Sciatic nerve (tissue), 2 donors: ENCODE measurements at places on chromosomes 7 and 10. TPM values are rescaled to one million over a fixed set of nuclear protein-coding genes. Genes with fewer than 3 reads are reported as not detected.

BICC1 gene
- 42.1 TPM for total RNA-seq

TBL2 gene
- total RNA-seq = 27.1 TPM

CYP3A4 gene
- total RNA-seq = not detected

LAMB4 gene
- 0.89 TPM for total RNA-seq

- DNase-seq = no peak
Observed at GRCh38 chr10:51524041-51524440, 175.4 kb downstream of the CSTF2T start.
